ENCODE measurements at places on chromosomes 4 and X.

GRCh38 chrX:148661035-148661434 is 160.6 kb downstream of the AFF2 start:
- no peak for DNase-seq

- no peak for DNase-seq
Observed at GRCh38 chr4:149784018-149784417, 31.6 kb downstream of the IQCM start.

DNA sequence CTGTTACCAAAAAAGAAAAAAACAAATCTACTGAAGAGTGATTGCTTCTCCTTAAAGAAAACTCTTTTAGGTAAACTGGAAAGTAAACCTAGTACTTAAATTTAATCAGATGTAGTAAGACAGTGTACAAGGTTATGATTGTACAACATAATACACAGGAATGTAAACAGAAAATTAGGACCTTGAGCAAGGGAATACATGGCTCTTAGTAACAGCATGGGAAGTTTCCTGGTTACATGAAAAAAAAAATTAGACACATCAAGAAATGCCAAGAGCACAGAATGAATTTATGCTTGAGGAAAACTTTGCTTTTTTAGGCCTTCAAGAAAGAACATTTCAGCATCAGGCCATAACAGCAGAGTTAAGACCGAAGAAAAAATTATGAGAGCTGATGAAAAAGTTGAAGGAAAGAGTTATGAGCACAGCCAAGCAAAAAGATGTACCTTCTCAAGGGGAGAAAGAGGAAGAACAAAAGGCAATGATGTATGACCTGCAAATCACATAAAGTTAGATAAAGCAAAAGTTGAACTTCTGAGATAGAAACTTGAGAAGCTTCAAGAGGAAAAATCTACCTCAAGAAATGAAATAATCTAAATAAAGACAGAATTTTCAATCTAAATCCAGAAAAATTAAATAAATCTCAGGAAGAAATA is 311.6 kb downstream of the GALNTL6 start:
- DNase-seq, result no peak

- no peak for DNase-seq
Observed at GRCh38 chr4:62344474-62344873, 1144.3 kb downstream of the ADGRL3 start.

GRCh38 chrX:45063319-45064095 is 137.2 kb downstream of the DIPK2B start:
- DNase-seq, result no peak

GRCh38 chrX:21056622-21057021 is 317.6 kb upstream of the CNKSR2 start:
- no peak for DNase-seq

GRCh38 chr4:116736756-116737155 is 348.6 kb downstream of the TRAM1L1 start:
- DNase-seq, result no peak

- no peak for DNase-seq
Observed at GRCh38 chrX:154505734-154506133, 10.3 kb downstream of the FAM3A start.

DNA sequence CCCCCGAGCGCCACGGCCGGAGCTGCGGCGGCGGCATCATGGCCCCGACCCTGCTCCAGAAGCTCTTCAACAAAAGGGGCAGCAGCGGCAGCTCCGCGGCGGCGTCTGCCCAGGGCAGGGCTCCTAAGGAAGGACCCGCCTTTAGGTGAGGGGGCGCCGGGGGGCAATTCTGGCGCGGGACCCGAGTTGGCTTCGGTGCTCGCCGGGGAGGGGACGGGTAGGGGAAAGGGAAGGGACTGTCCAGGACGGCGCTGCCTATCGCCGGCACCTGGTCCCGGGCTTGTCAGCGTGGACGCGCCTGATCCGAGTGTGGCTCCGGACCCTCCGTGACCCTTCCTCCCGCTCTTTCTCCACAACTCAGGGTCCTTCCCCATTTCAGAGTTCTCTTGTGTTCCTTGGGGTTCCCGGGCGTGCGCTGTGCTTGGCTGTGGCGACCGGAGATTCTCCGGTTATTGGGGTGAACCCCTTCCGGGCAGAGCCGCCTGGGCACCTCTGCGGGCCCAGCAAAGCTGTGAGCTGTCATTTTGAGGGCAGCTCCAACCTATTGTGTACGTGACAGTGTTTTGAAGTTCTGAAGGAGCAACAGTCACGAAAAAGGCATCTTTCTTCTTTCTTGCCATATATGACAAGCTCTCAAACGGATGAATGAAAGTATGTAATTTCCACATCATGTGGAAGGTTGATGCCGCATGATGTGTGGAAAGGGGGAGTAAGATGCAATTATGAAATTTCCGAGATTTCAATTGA is 522 bp downstream of the FNIP2 start:
- peak; percentile 3 for DNase-seq

GRCh38 chr4:117162976-117163375 is 77.6 kb upstream of the TRAM1L1 start:
- DNase-seq, result no peak

GRCh38 chrX:153357877-153358276 is 23.9 kb downstream of the ZNF275 start:
- no peak for DNase-seq

DNA sequence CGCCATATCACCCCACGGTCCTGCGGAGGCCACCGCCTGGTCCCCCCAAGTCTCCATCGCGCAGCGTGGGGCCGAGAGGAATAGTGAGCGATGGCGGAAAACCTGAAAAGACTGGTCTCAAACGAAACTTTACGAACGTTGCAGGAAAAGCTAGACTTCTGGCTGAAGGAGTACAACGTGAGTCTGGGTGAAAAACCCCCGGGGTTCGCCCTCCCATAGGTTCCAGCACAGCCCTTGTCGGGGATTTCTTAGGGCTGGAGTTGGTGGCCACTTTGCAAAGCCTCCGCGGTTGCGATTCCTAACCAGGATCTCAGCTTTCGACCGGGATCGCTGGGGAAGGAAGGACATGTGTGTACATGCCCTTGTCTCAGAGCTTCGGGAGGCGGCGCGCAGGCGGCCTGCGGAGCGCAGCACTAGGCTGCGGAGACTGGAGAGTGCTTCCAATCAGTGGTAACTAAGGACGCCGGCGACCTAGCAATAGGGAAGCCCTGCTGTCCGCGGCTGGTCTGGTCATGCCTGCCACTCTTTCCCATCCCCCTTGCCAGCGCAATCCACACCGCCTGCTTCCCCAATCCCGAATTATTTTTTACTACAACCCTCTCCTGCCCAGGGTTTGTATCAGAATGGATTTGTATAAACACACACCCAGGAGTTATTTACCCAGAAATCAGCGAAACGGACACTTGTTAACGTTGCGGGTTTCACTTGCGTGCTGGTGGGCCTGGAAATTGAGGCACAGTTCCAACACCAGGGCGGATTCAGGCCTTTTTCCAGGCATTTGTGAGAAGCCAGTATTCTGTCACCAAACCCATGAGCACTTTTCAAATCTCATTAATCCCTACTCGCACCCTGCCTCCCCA is 741 bp downstream of the SPATA18 start:
- DNase-seq, result no peak

GRCh38 chrX:7201496-7201895 is 53.5 kb upstream of the PUDP start:
- DNase-seq, result no peak

GRCh38 chr4:82696117-82696860 is 102.3 kb downstream of the SCD5 start:
- DNase-seq, result no peak

GRCh38 chr4:75495476-75495875 is 18.7 kb downstream of the RCHY1 start:
- DNase-seq, result no peak

GRCh38 chr4:18250564-18250963 is 229.0 kb upstream of the LCORL start:
- no peak for DNase-seq

GRCh38 chrX:110384490-110384889 is 25.8 kb downstream of the RTL9 start:
- no peak for DNase-seq

- no peak for DNase-seq
Observed at GRCh38 chr4:107283587-107284559, 247.8 kb upstream of the DKK2 start.

DNA sequence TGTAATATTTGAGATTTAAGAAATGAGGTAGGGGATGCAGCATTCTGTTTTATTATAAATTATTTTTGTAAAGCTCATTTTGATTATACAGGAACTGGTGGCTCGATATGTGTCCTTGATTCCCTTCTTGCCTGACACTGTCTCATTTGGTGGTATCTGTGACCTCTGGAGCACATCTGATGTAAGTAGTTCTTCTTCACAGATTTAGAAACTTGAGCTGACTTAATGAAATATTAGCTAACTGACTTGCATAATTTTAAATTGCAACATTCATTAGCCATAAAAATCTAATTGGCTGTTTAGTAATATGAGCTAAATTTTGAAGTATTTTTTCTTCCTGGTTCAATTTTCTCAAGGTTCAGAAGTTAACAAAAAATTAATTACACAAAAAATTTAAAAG is 69.1 kb downstream of the FBXL5 start:
- no peak for DNase-seq

DNA sequence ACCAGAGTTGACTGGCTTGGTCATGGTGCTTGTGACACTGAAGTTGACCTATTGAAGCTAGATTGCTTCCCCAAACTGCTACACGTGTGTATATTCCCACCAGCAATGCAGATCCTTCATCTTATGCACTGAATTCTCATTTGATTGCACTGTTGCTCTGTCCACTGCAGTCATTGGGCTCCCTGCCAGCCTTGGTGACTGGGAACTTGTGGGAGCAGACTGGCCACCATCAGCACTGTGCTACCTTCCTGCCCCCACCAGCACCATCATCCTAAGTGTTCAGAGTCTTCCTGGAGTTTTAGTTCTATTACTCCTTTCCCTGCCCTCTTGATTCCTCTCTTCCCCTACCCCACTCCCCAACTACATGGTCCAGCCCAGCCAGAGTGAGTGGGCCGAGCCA is 117.7 kb upstream of the PRPS2 start:
- no peak for DNase-seq

GRCh38 chr4:99821918-99822503 is 5.4 kb downstream of the DAPP1 start:
- DNase-seq, result no peak

- no peak for DNase-seq
Observed at GRCh38 chrX:11080741-11081305, 30.3 kb upstream of the HCCS start.

DNA sequence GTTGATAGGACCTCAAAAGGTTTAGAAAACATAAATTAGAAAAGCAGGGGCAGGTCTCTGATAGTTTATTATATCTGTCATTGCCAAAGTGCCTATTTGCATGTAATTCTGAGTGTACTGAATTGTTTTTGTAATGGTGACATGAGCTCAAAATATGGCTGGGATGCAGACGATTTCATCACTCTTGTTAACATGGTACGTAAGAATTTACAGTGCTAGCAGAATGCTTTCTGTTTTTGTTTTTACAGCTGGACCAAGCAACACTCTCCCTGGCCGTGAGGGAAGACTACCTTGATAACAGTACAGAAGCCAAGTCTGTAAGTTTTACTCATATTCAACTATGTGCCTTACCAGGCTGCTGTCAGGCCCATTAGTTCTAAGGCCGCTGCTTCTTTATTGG is 58.1 kb downstream of the PHEX start:
- no peak for DNase-seq

- no peak for DNase-seq
Observed at GRCh38 chrX:25600776-25601175, 537.4 kb upstream of the MAGEB18 start.

- no peak for DNase-seq
Observed at GRCh38 chr4:17781300-17782287, at the start of gene FAM184B. Gene FAM184B, minus strand, starts transcription at chr4:17781621. Its CDS starts 322 bp downstream, at chr4:17781299.

DNA sequence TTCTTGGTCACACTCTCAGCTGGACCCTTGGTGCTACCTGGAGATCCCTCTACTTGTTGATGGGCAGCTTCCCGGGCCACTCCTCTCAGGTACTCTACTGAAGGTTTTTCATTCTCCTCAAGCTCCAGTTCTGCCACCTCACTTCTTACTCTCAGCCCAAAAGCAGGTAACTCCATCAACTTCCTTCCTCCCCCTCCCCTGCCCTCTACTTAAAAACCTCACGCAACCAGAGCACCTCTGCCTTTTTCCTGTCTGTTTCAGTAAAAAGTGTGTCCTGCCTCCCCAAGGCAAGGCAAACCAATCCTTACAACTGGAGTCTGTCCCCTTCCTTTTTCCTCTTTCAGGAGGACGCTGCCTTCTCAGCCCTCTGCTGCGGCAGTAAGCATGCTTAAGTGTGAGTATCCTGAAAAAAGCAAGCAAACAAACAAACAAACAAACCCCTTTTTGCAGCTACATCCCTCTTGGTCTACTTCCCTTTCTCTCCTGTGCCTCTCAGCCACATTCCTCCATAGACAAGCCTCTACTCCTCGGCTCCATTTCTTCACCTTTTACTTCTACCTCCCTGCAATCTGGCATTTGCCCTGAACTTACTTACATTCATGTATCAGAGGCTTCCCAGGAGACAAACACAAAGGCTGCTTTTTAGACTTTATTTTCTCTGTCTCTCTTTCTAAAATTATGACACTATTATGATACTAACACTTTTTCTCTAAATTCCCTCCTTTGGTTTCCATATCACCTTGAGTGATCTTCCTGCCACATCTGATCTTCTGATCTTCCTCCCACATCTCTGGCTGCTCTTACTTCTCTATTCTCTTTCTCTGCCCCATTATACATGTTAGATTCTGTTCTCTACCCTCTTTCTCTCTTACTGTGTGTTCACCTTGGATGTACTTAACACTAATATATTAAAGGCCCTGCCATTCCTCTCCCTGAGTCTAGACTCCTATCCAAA is 5.4 kb downstream of the ALPK1 start:
- no peak for DNase-seq

DNA sequence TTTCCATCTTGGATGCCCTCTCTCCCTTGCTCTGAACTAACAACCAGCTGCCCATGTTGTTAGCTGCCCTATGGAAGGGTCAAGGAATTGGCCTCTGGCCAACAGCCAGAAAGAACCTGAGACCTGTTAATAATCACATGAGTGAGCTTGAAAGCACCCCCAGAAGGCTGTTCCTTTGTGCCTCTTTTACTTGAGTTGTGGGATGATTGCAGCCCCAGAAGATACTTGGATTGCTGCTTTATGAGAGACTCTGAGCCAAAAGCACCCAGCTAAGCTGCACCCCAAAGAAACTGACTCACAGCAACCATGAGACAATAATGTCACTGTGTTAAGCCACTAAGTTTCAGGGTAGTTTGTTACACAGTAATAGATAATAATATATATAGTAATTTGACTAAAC is 73.3 kb downstream of the FRYL start:
- no peak for DNase-seq

GRCh38 chr4:188117631-188118324 is 8.4 kb upstream of the TRIML2 start:
- DNase-seq, result no peak

All from activated CD8-positive, alpha-beta memory T cell treated with anti-CD3 and anti-CD28 coated beads for 1 hour (primary cell).